Endothelial cell (in vitro differentiated cells): ENCODE measurements at places on chromosomes 2 and 18. TPM values are rescaled to one million over a fixed set of nuclear protein-coding genes. Genes with fewer than 3 reads are reported as not detected.

The VIL1 gene
- total RNA-seq: 0.44 TPM

GRCh38 chr2:188414411-188414810 is 122.7 kb downstream of the GULP1 start:
- DNase-seq: no peak

GRCh38 chr18:35513181-35513936 is 15.6 kb upstream of the INO80C start:
- no peak for DNase-seq

The MYOM1 gene
- 0.49 TPM for total RNA-seq

The PAX3 gene
- total RNA-seq: 16.5 TPM

DNA sequence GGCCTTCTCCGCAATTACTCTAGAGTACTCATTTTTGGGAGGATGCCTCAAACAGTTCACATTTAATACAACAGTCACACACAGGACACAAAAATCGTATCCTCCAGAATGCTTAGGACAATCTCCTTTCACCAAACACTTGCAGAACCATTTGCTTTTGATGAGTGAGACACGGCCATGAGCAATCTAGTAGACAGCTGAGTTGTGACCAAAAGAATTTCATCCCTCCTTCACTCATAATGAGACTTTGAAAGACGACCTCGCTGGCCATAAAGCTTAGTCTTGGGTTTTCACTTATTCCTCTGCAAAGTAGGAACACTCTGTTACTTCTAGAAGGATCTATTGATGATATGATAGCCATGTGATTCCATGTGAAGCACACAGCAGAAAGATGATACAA is 87.5 kb upstream of the SLC35G4 start:
- DNase-seq: no peak

The GAREM1 gene
- 1.2 TPM for total RNA-seq

- no peak for DNase-seq
Measured at GRCh38 chr2:11963966-11964365, 217.5 kb downstream of the LPIN1 start.

- no peak for DNase-seq
Measured at GRCh38 chr2:187228986-187229385, 219.1 kb downstream of the CALCRL start.

- DNase-seq: no peak
Measured at GRCh38 chr2:74000666-74001065, 16.0 kb downstream of the TET3 start.

- no peak for DNase-seq
Measured at GRCh38 chr2:237725661-237726060, 72.9 kb upstream of the RBM44 start.

DNA sequence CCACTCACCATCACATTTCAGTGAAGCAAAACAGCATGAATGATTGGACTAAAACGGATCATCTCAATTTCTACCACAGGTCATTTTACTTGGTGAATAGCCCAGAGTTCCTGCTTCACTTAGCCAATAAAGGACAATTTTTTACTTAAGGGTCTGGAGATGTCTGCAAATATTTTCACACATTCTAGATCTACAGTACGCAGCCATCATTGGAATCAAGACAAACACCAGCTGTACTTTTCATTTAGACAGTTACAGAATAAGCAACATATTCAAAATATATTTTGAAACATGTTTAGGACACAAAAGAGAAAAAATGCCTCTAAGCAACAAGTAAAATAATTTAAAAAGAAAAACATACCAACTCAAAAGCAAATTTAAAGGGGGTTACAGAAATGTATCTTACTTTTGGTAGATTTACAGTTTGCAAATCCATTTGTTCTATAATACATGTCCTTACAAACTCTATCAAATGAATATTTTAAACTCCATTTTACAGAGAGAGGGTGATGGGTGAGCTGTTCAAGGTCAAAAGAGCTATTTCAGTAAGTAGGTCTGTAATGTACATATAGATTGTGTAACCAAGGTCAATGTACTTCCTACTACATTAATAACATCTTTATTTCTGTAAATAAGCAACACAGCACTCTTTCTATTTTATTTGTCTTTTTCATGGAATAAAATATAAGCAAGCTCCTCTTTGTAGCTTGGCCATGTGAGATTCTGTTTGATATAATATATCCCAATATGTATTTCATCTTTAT is 13.4 kb downstream of the PPP1R1C start:
- DNase-seq: no peak

GRCh38 chr2:138689705-138690104 is 90.5 kb downstream of the NXPH2 start:
- DNase-seq: no peak

The CXCR1 gene
- total RNA-seq: not detected

GRCh38 chr2:212905640-212906201 is 245.7 kb downstream of the IKZF2 start:
- no peak for DNase-seq

The SRBD1 gene
- 18.2 TPM for total RNA-seq

GRCh38 chr18:45522371-45522770 is 92.9 kb upstream of the SLC14A2 start:
- no peak for DNase-seq

DNA sequence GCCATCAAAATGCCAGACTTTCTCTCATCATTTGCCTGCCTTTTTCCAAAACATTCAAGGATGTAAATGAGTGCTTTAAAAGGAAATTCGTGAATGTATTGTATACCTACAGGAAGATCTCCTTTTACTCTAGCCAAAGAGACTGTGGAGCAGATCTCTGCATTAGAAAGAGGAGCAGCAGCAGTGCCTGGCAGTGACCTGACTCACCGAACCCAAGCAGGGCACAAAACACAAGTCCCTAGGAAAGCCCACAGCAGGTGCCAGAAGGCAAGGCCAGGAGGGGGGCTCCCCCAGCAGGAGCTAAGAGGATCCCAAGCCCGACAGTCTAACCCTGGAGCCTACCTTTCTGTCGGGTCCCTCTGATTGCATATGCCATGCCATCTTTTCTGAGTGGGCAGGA is 47.9 kb downstream of the L3MBTL4 start:
- no peak for DNase-seq

DNA sequence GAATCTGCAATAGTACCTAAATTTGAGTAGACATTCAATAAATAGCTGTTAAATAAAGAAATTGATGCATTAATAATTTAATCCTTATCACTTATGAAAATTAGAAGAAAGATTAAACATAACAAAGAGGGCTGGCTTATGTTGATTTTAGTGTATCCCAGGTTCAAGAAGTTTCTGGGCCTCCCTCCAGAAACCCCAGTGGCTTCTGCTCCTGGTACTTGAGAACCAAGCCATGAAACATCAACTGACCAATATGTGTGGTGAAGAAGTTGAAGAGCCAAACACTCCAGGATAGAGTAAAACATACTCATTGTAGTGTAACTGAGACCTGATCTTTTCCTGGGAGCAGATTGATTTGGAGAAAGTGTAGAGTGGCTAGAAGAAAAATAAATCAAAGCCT is 1465.7 kb upstream of the PIK3C3 start:
- no peak for DNase-seq

- DNase-seq: no peak
Measured at GRCh38 chr18:68548904-68549870, 165.7 kb downstream of the TMX3 start.

DNA sequence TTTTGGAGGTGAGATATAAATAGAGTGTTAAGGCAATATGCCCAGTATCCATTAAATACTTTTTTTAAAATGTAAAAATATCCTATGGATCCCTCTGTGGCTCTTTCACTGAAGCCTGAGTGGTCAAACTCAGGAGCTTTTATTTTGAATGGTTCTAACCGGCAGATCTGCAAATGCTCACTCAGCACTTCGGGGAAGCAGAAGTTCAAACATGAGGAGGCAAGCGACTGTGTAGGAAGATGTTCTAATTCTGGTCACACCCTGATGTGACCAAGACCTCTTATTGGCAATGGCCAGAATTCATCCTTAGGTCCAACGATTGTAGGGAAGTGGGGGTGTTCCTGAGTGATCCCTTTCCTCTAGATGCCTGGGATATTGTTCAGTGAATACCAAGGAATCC is 168.8 kb downstream of the CDCA7 start:
- DNase-seq: no peak

The DCDC2C gene
- not detected for total RNA-seq

DNA sequence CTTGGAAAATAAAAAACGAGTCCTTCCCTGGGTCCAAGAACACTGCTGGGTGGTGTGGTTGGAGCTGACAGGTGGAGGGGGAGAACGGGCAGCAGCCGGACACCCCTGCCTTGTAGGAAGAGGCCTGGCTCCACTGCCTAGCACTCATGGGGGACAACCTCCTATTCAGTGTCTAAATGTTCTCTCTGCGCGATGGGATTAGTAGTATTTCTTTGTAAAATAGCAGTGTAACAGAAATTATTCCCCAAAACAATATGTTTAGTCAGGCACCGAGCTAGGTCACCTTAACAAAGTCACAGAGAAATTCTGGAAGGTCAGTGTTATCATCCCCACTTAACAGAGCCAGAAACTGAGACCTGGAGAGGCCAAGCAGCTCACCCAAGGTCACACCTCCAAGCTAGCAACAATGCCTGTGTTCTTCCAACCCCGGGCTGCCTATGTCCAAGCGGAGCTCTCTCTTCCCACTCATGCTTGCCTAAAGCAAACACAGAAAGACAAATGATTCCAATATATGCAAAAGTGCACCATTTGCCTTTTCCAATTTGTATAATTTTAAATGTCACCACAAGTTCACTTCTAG is 68.0 kb downstream of the STEAP3 start:
- no peak for DNase-seq

DNA sequence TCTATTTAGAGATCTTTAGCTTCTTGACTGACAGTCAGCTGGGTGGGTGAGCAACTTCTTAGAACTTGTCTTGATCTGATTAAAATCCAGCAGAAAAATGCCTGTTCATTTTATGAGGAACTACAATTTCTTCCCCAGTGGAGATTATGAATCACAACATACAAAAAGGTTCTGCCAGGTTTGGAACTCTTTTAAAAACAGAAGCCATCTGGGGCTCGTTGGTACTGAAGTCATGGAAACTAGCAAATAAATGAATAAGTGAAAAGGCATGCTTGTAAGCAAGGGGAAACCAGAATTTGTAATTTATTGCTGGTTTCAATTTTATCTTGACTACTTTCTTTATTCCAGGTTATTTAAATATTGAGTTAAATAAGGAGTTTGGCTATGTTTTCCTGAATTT is 767.4 kb downstream of the MBD2 start:
- DNase-seq: no peak

The NT5C1B gene
- total RNA-seq: not detected

The FBXO41 gene
- total RNA-seq: 2.1 TPM

The CELF4 gene
- total RNA-seq: 0.44 TPM

DNA sequence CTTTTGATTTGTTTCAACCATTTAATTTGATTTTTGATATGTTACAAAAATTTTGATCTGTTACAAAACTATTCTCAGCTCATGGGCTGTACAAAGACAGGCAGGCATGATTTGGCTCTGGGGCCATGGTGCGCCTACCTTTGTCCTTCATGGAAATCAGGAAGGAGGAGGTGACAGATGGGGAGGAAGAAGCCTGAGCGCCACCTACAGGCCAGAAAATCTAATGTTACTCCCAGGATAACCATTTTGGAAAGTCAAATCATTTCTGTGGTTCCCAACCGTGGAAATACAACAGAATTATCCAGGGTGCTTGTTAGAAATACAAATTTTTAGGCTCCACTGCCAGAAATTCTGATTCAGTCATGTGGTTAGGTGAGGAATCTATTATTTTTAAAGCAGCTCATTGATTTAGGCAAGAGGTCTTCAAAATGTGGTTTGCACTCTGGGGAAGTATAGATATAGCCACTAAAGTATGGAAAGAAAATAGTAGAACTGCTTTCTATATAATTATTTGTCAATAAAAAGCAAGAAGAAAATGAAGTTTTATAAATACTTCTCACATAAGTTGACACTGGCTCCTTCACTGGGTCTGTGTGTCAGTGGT is 93.9 kb downstream of the EVA1A start:
- peak; percentile 47 for DNase-seq
